ENCODE measurements at places on chromosomes 2 and 18. TPM values are rescaled to one million over a fixed set of nuclear protein-coding genes. Genes with fewer than 3 reads are reported as not detected.

- DNase-seq, result no peak
- H3K27ac ChIP-seq, result no peak overlapping the region
- no peaks in the 10 kb centered on the region for H3K4me1 ChIP-seq
- H3K27me3 ChIP-seq, result no peaks in the 10 kb centered on the region
Observed at GRCh38 chr18:24876266-24876665, 415.8 kb downstream of the HRH4 start.

Gene STK17B
- 47.6 TPM for total RNA-seq

DNA sequence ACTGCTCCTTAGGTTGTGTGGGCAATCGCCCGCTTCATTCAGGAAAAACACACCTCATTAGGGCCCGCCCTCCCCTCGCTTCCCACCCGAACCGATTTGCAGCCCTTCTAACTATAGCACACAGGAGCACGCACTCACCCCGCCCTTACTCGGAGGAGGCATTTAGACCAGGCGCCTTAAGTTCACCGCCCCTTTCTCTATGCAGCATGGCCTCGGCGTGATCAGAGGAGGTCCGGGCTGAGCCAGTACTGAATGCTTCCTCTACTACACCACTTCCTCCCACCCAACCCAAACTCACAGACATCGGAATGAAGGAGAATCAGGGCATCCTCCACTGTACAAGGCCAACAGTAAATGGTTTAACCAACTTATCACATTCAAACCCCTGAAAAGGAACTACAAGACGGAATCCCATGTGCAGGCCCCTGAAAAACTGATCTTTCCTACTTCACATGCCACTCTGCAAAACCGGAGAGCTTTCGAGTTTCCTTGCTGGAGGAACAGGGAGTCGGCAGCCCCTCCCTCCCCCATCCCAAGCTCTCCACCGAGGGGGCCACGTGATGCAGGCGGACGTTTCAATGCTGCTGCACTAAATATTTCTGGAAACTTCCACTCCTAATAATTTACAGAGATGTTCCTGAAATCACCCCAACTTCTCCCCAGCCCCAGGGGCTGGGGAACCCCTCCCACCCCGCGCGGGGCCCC, 1.4 kb downstream of the XPO1 start:
- H3K36me3 ChIP-seq, result no peaks in the 10 kb centered on the region
- H3K4me1 ChIP-seq, result peaks cover 19% of the 10 kb centered on the region
- peak overlapping the region; percentile 81 for H3K4me3 ChIP-seq
- peak overlapping the region; percentile 91 for H3K27ac ChIP-seq
- no peaks in the 10 kb centered on the region for H3K27me3 ChIP-seq

Gene GCG
- not detected for total RNA-seq

GRCh38 chr2:188278388-188279092, 13.1 kb upstream of the GULP1 start:
- H3K36me3 ChIP-seq, result no peaks in the 10 kb centered on the region
- DNase-seq, result no peak
- H3K27ac ChIP-seq, result no peak overlapping the region

Measured in thoracic aorta (tissue), 2 donors.